Urinary bladder (tissue), 4 donors: ENCODE measurements at places on chromosomes 2 and 18. TPM values are rescaled to one million over a fixed set of nuclear protein-coding genes. Genes with fewer than 3 reads are reported as not detected.

DNA sequence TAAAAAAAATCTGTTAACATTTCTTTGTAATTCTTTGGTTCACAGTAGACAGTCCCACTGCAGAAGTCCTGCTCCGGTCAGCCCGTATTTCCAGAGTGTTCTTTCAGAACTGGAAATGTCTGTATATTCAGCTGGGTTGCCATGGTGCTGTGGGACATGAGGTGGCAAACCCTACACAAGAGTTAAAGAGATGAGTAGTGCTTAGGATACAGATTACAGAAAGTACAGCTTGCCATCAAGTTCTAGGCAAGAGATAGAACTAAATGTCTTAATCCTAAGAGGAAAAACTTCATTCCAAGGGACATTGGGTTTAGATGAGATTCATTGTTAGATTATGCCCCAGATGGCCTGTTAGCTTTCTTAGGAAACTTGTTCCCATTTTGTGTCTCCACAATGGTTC is 60.1 kb downstream of the FMNL2 start:
- no peak for DNase-seq

- peak; percentile 5 for DNase-seq
Observed at GRCh38 chr18:4639628-4640310, 184.7 kb upstream of the DLGAP1 start.

- DNase-seq, result no peak
Observed at GRCh38 chr2:217386041-217386440, 526.2 kb upstream of the TNP1 start.

- DNase-seq, result no peak
Observed at GRCh38 chr2:153221087-153221486, 257.5 kb downstream of the RPRM start.

- DNase-seq, result no peak
Observed at GRCh38 chr2:60840880-60841279, 40.5 kb upstream of the REL start.

GRCh38 chr2:25808006-25808383 is 70.3 kb downstream of the ASXL2 start:
- no peak for DNase-seq

GRCh38 chr18:11579916-11580315 is 29.5 kb upstream of the SLC35G4 start:
- no peak for DNase-seq

- DNase-seq, result no peak
Observed at GRCh38 chr2:236768393-236769140, 198.9 kb downstream of the ACKR3 start.

DNA sequence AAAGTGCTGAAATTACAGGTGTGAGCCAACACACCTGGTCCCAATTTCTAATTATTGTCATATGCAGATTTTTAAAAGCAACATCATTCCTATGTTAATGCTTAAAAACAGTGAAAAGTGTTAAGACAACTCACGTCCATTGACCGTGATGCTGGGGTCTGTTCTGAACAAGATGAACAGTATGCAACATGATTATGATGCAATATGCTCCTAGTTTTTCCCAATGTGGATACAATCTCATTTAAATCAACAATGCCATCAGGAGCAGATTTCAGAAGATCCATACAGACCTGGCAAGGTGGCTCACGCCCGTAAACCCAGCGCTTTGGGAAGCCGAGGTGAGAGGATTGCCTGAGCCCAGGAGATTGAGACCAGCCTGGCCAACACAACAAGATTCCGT is 31.5 kb downstream of the E2F6 start:
- DNase-seq, result no peak

GRCh38 chr2:66445925-66446871 is 11.3 kb downstream of the MEIS1 start:
- no peak for DNase-seq

DNA sequence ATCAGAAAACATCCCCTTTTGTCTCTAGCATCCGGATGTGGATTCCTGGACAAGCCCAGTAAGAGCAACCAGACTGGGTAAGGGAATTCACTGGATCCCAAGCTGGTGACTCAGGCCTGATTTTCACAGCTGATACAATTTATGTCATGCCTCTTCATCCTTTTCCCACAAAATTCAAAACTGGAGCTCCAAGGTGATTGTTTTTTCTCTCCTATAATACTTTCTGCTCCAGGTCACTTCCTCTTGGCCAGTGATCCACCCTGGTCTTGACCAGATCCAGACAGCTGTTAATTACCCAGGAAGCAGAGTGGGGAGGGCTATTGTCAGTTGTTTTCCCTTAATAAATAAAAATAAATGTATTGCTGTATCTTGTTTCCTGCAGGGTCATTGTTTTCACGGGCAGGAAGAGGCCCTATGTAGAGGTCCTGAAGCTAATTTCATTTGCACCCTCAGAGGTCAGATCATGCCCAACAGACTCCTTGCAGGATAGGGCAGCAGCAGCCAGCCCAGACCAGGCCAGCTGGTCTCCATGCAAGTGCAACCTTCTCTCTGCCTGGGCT is 57.6 kb downstream of the EVA1A start:
- no peak for DNase-seq

DNA sequence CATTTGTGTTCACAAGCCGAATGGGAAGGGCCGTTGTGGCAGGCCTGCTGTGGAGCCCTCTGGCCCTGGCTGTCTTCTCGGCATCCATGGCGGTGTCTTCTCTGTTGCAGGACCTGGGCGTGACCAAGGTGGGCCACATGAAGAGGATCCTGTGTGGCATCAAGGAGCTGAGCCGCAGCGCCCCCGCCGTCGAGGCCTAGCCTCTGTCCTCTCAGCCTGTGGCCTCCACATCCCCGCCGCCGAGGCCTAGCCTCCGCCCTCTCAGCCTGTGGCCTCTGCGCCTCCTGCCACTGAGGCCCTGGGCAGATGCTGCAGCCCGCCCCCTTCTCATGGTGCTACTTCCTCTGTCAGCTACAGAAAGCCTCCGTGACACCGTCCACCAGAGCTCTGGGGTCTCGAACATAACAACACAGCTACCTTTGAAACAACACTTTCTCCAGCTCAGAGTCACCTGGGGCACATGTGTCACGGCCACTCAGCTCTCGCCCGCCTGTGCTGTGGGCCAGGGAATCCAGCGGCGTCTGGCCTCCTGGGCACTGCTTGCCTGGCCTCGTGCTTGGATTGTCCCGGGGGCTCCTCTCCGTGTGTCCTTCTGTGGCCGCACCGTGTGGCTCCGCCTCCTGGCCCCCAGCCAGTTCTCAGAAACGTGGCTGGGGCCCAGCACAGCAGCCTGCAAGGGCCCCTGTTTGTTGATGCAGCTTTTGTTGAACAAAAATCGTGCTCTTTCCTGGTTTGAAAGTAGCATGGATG is 97.1 kb downstream of the USP40 start:
- no peak for DNase-seq

DNA sequence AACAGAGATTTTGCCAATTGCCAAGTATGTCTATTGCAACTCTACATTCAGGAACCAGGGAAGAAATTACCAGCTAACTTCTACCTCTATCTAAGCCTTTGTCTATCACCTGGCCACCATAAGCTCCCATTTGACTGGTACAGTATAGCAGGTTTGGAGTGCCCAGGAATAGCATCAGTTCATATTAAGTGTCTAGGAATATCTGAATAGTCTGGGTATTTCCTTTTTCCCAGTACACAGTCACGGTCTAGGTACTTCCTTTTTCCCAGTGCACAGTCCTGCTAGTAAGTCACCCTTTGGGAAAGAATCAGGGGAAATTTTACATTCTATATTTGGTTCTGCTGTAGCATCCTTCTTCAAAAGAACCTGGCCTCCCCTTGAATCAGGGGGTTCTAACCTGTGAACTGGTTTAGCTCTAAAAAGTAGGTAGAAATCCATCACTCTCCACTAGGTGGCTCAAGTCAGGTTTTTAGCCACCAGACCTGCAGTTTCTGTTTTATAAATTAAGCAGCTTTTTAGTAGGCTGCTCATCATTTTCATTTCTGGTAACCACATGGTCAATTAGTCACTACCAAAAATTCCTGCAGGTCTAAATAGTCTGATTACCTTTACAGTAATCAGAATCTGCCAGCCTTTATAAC is 49.3 kb upstream of the DNAJC10 start:
- DNase-seq, result no peak

- DNase-seq, result no peak
Observed at GRCh38 chr18:75635096-75635495, 207.6 kb upstream of the SMIM21 start.

DNA sequence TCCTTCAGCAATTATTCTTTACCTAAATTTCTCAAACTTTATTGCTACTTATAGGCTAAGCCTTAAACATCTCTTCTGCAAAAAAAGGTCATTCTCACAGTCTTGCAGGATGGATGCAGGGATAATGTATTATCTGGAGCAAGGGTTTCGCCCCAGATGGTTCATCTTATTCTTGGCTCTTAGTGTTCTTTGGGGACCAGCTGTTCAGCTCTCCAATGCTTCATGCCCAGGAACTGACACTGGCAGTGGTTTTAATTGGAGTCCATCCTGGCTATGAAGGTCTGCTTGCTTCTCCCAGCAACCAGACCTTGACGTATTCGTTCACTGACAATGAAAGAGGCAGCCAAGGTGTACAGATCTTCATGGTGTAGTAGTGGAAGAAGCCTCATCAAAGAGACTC is 331.9 kb downstream of the SLC8A1 start:
- DNase-seq, result no peak

DNA sequence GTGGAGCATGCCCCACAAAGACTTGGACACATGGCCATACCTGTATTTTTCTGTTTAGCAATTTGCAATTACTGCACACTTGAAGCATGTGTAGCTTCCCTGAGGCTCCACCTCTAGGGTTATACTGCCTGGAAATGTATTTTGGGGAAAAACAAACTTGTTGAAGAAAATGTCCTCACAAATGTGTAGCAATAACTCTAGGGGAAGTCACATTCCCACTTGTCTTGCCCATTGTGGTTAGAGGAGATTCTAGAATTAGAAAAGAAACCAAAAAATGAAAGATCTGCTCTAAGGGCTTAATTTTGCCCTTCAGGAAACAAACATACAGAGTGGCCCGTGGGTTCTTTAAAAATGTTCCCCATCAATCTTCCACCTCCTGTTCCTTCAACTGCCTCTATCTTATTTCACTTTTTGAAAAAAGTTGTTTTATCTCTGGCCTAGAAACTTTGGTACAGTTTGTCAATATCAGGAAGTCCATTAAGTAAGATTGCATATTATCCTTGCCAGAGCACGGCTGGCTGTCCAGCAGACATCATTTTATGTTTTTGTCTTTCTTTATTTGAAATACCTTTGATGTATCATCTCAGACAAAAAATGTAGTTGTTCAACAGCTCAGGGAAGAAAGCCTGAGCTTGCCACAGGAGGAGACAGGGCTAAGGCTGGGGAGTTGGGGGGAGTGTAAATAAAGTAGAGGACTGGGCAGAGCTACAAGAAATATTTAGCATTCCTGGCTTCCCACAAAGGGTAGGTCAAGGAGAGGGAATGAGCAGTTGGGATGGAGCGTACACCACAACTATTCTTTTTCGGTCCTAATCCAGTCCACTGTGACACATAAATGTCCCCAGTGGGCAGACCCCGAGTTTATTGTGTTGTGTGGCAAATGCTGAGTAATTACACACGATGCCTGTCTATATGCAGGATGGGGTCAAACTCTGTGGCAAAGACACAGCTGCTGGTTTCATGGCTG is 96.8 kb upstream of the CDC42EP3 start:
- no peak for DNase-seq

DNA sequence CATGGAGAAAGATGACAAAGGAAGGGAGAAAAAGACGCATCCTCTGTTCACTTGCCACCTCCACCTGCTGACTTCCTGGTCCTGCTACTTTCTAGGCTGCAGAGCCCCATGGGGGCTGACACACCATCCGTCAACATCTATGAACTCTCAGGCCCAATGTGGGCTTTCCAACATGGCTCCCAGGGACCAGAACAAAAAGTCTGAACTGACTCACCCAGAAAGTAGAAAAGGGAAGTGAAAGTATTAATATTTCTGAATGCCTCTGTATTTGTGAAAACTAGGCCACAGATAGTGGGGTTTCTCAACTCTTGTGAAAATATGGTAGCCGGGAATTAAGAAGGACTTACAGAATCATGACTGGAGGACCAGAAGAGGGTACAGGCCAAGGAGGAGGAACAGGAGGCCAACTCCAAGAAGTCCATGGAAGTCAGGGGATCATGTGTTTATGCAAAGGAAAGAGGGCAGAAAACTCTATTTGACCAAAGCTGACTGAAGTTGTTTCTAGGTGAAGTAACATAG is 123.1 kb upstream of the CAB39 start:
- DNase-seq, result no peak

DNA sequence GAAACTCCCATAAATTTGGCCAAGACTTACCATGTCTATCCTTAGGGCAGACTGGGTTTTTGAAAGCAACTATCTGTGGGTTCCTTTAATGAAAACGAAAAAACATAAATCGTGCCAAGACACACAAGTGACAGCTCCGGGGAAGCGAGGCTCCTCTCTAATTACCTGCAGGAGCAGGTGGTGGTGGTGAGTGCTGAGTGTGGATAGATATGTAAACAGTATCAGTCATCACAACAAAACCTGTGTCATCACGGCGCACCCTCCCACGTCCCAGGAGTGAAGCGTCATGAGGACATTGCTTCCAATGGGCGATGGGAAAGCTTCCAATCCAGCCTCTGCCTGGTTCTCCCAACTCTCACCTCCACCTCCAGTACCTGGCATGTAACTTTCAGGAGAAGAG is 31.3 kb downstream of the ACKR3 start:
- DNase-seq, result no peak

DNA sequence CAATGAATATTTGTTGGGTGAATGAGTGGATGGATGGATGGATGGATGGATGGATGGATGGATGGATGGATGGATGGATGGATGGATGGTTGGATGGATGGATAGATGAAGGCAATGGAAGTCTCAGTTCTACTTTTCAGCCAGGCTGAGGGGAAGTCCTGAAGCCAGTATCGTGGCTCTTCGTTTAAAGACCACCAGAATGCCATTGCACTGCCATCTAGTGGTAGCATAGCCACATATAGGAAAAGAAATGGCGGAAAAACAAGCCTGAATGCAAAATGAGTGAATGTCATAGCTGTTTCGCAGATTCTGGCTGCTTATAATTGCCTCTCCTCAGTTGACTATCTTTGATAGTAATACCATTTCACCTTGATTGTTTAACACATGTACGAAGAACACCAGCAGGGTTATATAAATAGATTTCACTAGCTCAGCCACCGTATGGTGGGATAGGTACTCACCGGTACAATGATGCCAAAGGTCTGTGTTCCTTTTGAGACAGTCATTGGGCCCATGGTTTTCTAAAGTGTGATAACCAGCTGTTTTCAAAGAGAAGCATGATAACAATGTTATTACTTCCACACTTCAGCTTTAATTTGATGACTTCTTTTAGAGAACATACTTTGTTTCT is 62.3 kb upstream of the GREB1L start:
- DNase-seq, result peak; percentile 14

- DNase-seq, result no peak
Observed at GRCh38 chr2:233075966-233076339, 15.8 kb downstream of the INPP5D start.

GRCh38 chr2:104702031-104702850 is 151.7 kb upstream of the POU3F3 start:
- no peak for DNase-seq

- DNase-seq, result peak; percentile 11
Observed at GRCh38 chr2:214881647-214882202, 72.2 kb upstream of the BARD1 start.

GRCh38 chr2:84132370-84132769 is 326.7 kb downstream of the SUCLG1 start:
- no peak for DNase-seq

MERTK gene
- polyA plus RNA-seq, result 16.1 TPM

FRZB gene
- 6.3 TPM for polyA plus RNA-seq

VWA3B gene
- 0.11 TPM for polyA plus RNA-seq

GPR148 gene
- not detected for polyA plus RNA-seq

C2orf66 gene
- 0.10 TPM for polyA plus RNA-seq

LCT gene
- polyA plus RNA-seq, result not detected

ADCYAP1 gene
- polyA plus RNA-seq, result 7.6 TPM

SLC11A1 gene
- 19.7 TPM for polyA plus RNA-seq

SLC5A7 gene
- polyA plus RNA-seq, result 0.95 TPM

PLEKHH2 gene
- 7.0 TPM for polyA plus RNA-seq

NAB1 gene
- 21.0 TPM for polyA plus RNA-seq

NR4A2 gene
- 11.1 TPM for polyA plus RNA-seq
